Prostate gland (tissue), 2 donors: ENCODE measurements at places on chromosomes 11 and 22. TPM values are rescaled to one million over a fixed set of nuclear protein-coding genes. Genes with fewer than 3 reads are reported as not detected.

DNA sequence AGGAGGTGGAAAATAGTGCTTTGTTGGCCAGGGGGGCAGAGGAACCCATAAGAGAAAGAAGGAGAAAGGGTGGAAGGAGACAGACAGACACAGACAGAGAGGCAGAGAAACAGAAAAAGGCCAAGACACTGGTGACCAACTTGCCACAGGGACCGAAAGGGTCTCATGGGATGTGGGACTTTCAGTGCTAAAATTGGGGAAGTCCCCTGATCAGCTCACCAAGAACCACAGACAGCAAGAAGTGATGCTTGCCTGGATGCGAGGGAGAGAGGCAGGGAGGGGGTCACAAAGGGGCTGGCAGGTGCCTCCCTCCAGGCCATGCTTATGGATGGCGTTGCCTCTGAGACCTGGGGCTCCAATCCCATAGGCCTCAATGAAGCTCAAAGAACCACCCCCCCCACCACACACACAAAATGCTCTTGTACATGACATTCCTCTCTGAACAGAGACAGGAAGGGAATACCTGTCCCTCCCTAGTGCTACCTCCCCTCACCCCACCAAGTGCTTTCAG is 413.4 kb downstream of the MN1 start:
- DNase-seq: no peak

DNA sequence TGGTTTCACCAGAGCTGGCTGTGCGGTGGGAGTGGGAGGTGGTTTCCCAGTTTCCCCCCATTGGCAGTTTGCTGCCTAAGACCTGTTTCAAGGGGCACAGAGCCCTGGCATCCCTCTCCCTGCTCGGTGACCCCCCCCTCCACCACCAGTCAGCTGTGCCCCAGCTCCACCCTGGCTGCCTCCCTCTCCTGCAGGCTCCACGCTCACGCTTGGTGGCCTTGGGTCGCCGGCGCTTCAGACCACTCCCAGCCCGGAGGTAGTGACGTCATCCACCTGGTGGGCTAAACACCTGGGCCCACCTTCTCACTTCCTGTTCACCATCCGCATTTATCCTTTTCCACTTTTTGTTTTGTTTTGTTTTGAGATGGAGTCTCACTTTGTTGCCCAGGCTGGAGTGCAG is 7.8 kb downstream of the GAL start:
- DNase-seq: no peak

- DNase-seq: no peak
Observed at GRCh38 chr22:23113847-23114720, 27.7 kb downstream of the RSPH14 start.

GRCh38 chr11:39037611-39038010 is 2421.8 kb downstream of the LRRC4C start:
- no peak for DNase-seq

DNA sequence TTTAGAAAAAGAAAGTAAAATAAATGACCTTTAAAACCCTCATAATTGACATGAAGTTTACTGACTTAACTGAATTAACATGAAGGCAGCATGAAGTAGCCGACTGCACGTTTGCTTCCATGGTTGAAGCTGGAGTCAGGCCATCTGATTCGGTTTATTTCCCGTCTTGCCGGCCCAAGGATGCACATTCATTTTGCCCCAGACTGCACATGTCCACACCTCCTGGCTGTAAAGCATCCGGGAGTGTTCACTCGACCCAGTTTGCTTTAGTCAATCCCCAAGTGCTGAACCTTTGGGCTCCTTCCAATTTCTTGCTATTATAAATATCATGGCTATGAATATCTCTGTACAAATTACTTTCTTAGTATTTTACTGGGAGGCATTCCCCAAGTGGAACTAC is 17.7 kb upstream of the TUB start:
- no peak for DNase-seq

Gene ZFTA
- total RNA-seq: 32.7 TPM

Gene POU2AF3
- 7.7 TPM for total RNA-seq

Gene ENTHD1
- 0.09 TPM for total RNA-seq

DNA sequence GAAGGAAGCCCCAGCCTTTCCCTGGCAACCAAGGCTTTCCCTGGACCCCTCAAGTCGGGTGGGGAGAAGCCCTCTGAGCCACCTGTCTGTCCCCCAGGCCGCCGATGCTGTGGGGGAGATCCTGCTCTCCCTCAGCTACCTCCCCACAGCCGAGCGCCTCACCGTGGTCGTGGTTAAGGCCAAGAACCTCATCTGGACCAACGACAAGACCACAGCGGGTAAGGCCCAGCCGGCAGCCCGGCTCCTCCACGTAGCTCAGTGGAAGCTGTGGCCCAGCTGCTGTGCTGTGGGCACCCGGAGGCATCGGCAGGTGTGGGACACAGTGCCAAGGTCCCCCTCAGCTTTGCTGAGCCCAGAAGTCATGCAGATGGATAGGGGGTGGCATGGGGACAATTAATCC is 12.2 kb upstream of the RHOD start:
- DNase-seq: no peak

DNA sequence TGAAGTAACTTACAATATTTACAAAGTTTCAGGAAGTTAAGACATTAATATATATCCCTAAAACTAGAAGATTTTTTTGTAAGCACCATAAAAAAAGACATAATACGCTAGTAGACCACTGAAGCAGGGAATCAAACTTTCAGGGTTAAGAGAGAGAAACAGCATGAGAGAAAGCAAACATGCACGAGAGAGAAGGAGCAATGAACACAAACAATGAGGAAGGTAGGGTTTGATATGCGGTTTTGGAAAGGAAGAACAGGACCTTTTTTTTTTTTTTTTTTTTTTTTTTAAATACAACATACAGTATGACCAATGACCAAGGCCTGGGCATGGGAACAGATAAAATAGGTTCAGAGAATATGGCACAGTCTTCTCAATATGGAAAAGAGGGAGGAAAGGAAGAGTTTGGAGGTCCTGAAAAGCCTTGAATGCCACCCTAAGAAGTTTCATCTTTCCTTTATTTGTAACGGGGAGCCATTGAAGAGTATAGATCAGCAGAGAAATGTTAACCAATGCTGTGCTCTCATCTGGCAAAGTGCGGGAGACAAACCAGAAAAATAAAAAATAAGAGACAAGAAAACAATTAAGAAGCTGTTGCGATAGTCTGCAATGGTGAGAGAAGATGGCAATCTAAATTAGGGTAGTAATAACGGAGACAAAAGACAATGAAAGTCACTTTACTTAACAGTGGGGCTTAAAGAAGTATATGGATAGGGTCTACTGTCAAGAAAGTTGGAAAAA is 101.0 kb downstream of the USP35 start:
- DNase-seq: no peak

- DNase-seq: no peak
Observed at GRCh38 chr11:2287091-2287490, 14.6 kb downstream of the C11orf21 start.

Gene TMEM134
- 106 TPM for total RNA-seq

Gene ADM2
- total RNA-seq: 7.3 TPM
